ENCODE measurements at places on chromosomes 5 and 9.

DNA sequence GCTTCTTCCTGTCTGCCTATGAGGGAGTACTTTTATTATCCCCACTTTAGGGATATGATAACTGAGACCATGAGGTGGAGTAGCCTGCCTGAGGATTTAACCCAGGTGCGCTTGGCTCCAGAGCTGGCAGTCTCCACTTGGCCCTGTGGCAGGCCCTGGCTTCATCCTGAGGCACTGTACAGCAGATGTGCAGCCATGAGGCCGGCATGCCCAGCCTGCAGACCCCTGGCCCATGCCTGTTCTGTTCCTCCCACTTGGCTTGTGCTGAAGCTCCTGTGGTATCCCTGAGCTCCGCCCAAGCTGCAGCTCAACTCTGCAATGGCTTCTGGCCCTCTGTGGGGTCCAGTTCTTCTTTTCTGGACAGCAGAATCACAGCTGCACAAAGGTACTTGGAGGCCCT, 31.8 kb upstream of the RAPGEF1 start:
- no peak for DNase-seq

- peak; percentile 32 for DNase-seq
Observed at GRCh38 chr9:16221366-16221765, 649.1 kb downstream of the BNC2 start.

GRCh38 chr9:15509931-15510788, 610 bp downstream of the PSIP1 start:
- DNase-seq, result peak; percentile 47

DNA sequence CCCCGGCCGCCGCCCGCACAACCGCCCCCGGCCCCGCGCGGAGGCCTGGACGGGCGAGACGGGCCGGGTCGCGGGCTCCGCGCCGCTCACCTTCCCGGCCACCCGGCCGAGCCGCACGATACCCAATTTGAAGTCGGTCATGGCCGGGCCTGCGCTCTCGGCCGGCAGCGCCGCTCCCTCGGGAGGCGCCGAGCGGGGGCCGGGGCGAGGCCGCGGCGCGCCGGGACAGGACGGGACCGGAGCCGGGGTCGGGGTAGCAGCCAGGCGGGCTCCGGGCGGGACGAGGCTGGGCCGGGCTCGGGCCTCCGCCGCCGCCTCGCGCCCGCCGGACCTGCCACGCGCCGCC, 216 bp downstream of the ZMYND19 start:
- no peak for DNase-seq
